Activated effector memory CD4-positive, alpha-beta T cell treated with Interleukin-2 at 50 U/mL for 16 hours (primary cell): ENCODE measurements at places on chromosomes 1 and 21.

DNA sequence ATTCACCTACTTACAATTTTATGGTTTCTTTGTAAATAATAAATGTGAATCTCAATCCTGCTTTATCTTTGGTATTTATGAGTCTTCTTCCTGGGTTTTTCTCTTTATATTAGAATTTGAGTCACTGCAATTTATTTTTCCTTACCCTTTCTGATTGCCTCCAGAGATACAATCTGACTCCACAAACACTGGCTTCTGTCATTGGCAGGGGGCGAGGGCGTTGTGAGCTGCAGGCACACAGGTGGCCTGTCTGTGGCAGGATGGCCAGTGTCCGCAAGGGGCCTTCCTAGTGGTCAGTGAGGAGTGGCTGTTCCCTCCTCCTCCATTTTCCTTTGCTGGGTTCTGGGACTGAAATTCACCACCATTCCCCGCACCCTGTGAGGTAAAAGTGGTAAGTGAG lies 2.0 kb upstream of the MTARC1 start:
- DNase-seq: no peak

- no peak for DNase-seq
These were observed 62.4 kb upstream of the TNFSF18 start for GRCh38 chr1:173113015-173113741.

DNA sequence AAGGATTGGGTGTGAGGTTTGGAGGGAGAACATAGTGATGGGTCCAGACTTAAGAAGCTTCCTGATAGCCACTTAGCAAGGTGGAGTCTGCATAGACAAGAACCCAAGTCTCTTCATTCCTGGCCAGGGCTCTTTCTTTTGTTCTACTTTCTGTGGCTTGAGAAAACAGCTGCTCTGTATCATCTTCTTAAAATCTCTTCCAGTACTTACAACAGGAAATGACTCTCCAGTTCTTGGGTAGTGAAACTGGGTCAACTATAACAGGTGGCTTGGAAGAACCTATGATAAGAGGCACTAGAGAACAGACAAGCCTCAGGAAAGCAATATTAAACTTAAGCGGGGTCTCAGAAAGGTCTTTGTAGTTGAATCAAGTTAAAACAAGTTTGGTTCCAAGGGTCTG lies 148.1 kb upstream of the USP24 start:
- no peak for DNase-seq

DNA sequence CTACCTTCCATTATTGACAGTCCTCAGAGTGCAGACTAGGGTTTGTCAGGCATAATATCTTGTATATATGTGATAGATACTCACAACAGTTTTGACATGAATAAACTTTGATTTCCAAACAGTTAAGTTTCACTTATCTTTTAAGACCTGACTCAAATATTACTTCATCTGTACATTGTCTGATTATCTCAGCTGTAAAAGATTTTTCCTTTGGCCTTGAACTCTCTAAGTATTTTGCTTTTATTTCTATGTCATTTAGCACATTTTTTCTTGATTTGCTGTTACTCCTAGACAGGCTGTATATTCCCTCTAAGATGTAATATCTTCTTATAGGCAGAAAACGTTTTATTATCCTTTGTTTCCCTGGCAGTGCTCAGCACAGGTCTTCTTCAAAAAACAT lies 65.6 kb upstream of the DMRTA2 start:
- DNase-seq: no peak

DNA sequence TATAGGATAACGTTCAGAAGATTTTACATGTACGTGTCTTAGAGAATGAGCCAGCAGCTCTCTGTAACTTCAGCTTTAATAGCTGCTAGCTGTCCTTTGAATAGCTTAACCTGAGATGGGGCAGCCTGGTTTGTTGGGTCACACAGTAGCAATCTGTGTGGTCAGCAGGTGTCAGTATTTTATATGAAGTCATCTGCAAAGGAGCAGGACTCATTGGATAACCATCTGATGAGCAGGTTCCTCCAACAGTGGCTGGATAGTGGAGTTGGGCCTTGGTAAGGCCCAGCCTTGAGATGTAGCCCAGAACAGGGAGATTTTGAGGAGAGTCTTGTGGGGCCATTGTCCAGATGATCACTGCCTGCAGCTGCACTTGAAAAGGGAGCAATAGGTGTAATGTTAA lies 6.4 kb downstream of the GSTM5 start:
- no peak for DNase-seq

GRCh38 chr1:56436912-56437417 lies 142.4 kb downstream of the PLPP3 start:
- DNase-seq: no peak

DNA sequence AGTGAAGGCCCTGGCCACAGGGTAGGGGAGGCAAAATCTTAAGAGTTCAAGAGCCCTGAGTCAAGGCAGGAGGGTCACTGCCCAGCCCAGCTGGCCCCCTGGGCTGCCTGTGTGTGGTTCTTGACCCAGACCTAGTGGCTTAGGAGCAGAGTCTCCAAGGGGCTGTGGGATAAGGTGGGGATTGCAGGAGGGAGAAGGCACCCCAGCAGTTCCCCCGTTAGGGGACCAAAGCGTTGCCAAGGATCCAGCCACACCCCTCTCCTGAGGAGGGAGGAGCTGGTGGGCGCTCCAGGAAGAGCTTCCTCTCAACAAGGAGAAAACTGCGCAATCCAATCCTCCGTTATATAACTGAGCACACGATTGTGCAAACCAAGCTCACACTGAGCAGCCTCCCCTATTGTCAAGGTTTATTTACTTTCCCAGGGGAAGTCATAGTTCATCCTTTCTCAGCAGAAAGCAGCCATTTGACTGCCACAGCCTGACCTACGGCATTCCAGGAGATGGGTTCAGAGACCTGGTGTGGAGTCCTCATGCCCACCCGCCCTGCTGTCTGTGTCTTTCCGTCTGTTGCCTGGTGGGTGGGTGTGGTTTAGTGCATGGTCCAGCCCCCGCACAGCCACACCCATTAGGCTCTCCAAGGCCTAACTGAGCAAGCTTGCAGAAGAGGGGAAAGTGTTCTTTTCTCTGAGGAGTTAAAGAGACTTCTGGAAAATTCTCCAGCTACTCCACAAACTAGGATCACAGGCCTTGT lies 3.5 kb downstream of the EPHX1 start:
- no peak for DNase-seq

DNA sequence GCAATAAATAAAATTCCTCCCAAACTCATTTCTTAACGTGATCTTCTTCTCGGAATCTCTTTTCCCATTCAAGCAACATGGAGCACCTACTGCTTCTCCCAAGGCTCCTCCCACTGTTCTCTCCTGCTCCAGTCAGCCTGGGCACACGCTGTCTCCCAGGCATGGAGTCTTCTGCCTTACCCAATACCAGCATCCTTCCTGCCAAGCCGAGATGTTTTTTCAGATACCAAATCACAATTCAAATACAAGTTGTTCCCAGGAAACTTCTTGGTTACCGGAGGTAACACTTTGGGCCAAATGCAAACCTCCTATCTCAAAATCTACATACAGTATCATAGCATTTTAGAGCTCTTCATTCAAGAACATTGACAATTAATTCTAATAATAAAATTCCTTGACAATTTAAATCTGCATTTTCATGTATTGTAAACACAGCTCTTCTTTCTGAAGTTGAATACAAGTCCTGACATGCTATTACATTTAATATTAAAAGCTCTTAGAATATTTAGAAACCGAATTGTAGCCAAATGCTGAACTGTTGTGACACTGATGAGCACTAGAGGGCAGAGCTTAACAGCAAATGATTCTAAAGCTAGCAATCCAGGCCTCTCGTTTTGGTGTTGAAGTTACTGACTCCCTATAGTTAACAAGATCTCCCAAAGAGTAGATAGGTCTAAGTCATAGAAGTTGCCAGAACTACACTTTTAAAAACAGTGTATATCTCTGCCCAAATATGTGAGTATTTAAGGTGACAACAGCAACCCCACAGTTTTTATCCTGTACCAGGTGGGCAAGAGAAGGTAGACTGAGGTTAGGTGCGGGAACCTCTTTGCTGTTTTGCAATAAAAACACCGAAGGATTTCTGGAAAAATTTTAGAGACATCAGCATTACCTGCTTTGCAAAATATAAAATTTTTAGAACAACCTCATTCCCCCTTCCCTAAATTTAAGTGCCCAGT lies 52.3 kb downstream of the BCAR3 start:
- no peak for DNase-seq

DNA sequence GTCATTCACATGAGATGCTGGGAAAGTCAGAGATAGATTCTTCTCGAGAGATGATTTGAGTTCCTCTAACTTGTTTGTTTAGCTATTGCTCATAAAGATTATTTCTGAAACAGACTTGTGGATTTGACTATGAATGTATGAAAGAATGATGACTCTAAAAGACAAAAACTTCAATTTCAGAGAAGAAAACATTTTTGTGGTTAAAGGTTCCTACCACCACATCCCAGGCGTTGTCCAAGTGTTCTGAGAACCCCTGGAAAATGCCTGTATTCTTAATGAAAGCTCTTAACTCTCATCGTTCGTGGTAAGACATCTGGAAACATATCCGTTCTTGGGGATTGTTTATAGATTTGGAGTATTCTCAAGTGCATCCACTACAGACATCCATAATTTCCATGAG lies 228.7 kb downstream of the BARHL2 start:
- DNase-seq: no peak

GRCh38 chr21:31204801-31205200 lies 139.3 kb downstream of the TIAM1 start:
- no peak for DNase-seq

GRCh38 chr1:26145041-26145959 lies 13.6 kb upstream of the FAM110D start:
- DNase-seq: peak; percentile 61

DNA sequence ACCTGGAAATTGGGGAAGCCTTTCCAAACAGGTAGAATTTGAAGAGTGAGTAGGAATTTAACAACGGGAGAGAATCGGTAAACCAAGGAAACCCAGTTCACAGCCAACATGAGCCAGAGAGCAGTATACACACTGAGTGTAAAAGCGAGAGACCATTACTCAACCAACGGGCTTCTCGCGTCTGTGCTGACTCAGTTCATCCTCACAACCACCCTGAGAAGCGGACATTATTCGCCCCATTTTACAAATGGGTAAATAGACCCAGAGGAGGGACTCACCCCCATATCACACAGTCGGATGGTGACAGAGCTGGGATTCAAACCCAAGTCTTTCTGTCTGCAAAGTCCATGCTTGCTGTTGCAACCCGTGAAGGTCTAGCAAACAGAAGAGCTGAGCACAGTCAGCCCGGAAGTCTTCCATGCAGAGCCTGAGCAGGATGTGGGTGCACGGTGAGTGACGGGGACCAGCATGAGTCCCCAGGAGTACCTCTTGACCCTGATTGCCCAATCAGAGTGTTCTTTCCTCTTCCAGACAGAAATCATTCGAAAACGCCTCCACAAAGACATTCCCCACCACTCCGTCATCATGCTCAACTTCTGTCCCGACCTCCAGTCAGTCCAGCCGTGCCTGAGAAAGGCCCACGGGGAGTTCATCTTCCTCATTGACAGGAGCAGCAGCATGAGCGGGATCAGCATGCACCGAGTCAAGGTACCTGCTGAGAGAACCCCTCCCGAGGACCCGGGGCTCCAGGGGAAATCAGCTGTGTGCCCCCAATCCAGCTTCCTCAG lies 32.3 kb downstream of the VWA5B1 start:
- peak; percentile 53 for DNase-seq

- no peak for DNase-seq
These were observed 47.6 kb downstream of the ACP6 start for GRCh38 chr1:147622731-147623130.

DNA sequence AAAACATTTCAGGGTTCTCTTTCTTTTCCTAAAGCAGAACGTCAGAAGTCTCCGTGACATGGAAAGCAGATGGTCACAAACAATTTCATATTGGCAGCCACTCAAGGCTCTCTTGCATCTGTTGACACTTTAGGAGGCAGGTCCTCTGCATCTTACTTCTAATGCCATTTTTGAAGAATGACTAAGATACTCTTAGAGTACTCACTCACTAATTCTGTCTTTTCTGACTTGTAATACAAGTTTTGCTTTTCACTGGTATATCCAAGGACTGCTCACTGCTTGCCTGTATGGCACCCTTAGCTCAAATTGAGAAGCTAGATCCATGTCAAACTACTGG lies 68.3 kb downstream of the PRRX1 start:
- no peak for DNase-seq

- no peak for DNase-seq
These were observed 14.4 kb downstream of the TMPRSS3 start for GRCh38 chr21:42381347-42381984.

- DNase-seq: no peak
These were observed 7.0 kb downstream of the SIM2 start for GRCh38 chr21:36705679-36706481.

- no peak for DNase-seq
These were observed 2.4 kb downstream of the S100A5 start for GRCh38 chr1:153538315-153538821.

GRCh38 chr1:74753104-74753503 lies 20.2 kb downstream of the TYW3 start:
- no peak for DNase-seq

- DNase-seq: no peak
These were observed 25.2 kb upstream of the ABCG1 start for GRCh38 chr21:42193721-42194120.

DNA sequence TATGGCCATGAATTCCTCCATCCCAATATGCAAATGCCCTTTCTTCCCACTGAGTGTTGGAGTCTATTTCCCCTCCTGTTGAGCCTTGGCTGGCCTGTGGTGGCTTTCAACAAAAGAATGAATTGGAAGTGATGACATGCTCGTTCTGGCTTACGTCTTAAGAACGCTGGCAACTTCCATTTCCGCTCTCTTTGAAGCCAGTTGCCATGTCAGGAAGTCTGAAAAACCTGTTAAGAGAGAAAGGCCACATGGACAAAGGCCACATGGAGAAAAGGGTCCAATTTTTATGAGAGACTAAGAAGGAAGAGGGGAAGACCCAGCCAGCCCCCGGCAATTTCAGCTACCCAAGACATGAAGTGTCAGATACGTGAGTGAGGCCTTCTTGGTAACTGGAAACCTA lies 45.6 kb upstream of the GADD45A start:
- no peak for DNase-seq

- DNase-seq: no peak
These were observed 9.6 kb upstream of the SIM2 start for GRCh38 chr21:36689324-36689723.

DNA sequence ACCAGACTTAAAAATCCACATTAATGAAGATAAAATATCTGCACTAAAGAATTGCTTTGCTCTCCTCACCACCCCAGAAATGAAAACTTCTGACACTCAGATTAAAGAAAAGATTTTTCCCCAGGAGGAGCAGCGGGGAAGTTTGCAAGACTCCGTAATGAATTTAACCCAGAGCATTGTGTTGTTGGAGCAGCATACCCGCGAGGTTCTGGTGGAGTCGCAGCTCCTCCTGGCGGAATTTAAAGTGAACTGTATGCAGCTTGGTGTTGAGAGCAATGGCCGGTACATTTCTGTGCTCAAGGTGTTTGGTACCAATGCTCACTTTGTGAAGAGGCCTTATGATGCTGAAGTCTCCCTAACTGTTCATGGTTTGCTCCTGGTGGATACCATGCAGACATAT lies 46.4 kb downstream of the VPS13D start:
- DNase-seq: no peak

DNA sequence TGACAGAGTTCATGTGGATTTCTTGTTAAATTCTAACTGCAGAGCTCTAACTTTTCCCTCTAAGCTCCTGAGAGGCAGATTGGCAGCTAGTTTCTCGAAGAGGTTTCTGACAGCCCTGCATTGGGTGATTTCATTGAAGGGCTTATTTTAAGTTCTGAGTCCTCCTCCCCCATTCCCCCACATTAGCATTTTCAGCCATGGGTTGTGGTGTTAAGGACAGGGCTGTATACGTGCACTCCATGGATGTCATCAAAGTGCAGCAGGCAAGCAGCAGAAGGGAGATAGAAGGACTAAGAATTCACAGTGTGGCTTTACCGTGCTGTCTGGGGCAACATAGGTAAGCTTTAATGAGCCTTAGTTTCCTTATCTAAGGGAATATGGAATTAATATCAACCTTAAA lies 19.0 kb downstream of the CRYZ start:
- no peak for DNase-seq
